Bladder microvascular endothelial cell (primary cell): ENCODE measurements at places on chromosomes 2 and 18. TPM values are rescaled to one million over a fixed set of nuclear protein-coding genes. Genes with fewer than 3 reads are reported as not detected.

Gene AQP12A
- total RNA-seq, result not detected in 2 replicates

Gene DLGAP1
- total RNA-seq, result 3.7 TPM in 1 of 2 replicates, not detected in the other

Gene PLCD4
- 0.32 and 1.5 TPM in 2 replicates for total RNA-seq

Gene PLGLB2
- total RNA-seq, result 0.65 and 2.4 TPM in 2 replicates

Gene DYNAP
- not detected in 2 replicates for total RNA-seq

Gene BMPR2
- total RNA-seq, result 26.4 and 104 TPM in 2 replicates

Gene SF3B1
- 121 and 233 TPM in 2 replicates for total RNA-seq

Gene SNRPD1
- 19.1 and 42.9 TPM in 2 replicates for total RNA-seq

Gene ITGB6
- total RNA-seq, result not detected in 2 replicates

Gene TAF4B
- 1.9 and 3.4 TPM in 2 replicates for total RNA-seq

Gene NEU2
- not detected in 2 replicates for total RNA-seq

Gene SP5
- total RNA-seq, result not detected in 2 replicates

Gene CD207
- total RNA-seq, result 0.16 TPM in 1 of 2 replicates, not detected in the other

Gene CNGA3
- not detected in 2 replicates for total RNA-seq
